AG09309 (cell line): ENCODE measurements at places on chromosomes 11 and 22.
A peak's percentile ranks its signal among the peaks of the same experiment; 100 is the strongest.

DNA sequence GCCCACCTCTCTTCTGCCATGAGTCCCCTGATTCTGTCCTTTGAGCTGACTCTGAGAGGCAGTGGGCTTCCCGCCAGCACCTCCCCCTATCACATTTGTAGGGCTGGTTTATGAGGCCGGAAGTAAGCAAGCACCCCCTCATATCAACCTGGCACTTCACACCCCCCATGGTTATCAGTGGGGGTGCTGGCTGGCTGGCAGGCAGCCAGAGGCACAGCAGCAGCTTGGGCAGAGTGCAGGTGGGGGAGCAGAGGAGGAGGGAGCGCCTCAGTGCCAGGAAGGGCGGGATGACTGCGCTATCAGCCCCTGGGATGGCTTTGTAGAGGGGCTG, 22.9 kb upstream of the CHRM4 start:
- DNase-seq = no peak

GRCh38 chr11:93542811-93543229, 371 bp downstream of the SMCO4 start:
- DNase-seq = no peak

DNA sequence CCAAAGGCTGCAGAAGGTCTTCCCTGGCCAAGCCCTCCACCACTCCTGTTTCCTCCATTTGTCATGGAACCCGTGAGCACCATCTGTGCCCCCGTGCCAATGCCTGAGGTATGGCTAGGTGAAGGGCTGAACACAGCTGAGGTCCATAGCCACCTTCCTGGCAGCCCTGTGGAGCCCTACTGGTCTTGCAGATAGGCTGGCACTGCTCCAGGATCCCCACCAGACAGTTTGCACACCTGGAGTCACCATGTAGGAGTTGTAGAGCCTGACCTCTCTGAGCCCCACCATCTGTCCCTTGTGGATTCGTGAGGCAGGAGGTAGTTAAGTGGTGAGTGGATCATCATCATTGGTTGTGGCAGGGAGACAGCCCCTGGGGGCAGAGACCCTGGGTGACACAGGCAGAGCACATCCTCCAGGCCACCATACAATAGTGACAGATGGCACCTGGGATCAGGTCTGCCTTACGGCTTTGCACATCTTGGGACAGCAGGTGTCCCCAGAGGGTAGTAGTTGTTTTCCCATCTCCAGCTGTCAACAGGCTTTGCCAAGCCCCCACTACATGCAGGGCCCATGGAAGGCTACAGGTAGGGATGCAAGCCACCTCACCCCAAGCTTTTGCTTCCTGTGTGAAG, 52.5 kb upstream of the SUSD2 start:
- DNase-seq = no peak

DNA sequence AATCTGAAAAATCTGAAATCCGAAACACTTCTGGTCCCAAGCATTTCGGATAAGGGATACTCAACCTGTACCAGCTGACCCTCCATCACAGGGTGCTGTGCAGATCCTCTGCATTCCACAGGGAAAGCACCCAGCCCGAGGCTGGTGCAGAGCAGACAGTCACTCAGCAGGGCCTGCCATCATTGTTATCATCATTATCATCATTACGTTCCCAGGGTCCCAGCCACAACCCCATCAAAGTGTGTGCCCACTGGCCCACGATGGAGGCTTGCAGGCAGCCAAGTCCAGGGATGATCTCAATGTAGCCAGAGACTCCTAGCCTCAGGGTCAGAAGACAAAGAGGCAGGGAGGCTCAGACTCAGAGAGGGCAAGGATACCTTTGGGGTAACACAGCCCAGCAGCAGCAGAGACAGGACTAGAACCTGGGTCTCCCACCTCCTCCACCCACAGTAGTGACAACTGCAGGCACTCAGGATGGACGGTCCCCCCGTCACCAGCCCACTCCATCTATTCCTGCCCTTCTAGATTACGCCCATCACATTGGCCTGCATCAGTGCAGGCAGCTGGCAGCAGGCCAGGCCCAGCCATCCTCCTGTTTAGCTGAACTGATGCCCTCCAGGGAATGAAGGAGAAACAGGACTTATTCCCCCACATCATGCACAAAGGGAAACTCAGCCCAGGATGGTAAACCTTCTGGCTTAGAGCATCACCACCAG, 10.3 kb downstream of the GAL3ST1 start:
- no peak for DNase-seq

GRCh38 chr11:45847911-45848316, 639 bp downstream of the CRY2 start:
- peak; percentile 25 for DNase-seq

DNA sequence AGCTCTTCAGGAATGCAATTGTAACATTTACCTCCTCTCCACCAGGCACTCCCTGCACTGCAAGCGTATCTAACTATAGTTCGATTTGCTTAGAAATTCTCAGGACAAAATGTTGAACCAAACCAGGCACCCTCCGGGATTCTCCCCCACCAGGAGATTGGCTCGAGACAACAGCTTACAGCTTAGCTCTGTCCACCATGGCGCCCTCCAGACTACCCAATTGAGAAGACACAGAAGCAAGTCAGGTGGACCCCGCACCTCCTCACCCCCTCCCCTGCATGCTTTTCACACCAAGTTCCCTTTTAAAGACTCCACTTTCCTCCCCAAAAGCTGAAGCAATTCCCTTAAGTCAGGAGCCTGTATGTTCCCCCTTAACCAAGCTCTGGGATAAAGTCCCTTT, 34.7 kb upstream of the RFPL3 start:
- DNase-seq = no peak

DNA sequence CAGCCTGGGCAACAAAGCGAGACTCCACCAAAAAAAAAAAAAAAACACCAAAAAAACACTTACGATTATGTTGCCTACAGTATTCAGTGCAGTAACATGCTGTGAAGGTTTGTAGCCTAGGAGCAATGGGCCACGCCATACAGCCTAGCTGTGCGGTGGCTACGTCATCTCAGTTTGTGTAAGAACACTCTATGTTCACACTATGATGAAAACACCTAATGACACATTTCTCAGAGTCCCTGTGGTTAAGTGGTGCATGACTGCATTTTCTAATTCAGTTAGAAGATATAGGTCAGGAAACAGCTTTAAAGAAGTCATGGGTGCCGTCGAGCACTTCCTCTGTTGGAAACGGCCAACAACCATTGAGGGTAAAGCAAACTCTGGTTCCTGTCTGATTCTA, 75.7 kb upstream of the ANO1 start:
- DNase-seq = no peak

- DNase-seq = no peak
Measured at GRCh38 chr11:86148345-86148747, 79.5 kb upstream of the PICALM start.

DNA sequence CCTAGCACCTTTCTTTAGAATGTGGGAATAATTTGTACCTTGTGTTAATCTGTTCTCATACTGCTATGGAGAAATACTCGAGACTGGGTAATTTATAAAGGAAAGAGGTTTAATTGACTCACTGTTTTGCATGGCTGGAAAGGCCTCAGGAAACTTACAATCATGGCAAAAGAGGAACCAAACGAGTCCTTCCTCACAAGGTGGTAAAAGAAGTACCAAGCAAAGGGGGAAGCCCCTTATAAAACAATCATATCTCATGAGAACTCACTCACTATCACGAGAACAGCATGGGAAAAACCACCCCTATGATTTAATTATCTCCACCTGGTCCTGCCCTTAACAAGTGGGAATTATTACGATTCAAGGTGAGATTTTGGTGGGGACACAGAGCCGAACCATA, 127.1 kb upstream of the ANO3 start:
- no peak for DNase-seq

DNA sequence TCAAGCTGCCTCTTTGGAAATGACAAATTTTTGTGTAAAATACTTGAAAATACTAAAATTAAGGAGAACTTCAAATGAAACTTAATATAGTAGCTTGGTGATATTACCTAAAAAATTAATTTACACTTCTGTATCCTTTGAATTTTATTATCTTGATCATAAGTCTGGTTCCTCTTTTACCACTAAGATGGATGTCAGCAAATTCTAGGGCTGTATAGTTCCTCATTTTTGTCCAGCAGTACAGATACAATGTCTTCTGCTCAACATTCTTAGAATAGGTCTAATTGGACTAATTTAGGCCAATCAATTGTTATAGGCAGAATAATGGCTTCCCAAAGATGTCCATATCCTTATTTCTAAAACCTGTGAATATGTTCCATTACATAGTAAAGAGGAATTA, 1298.0 kb upstream of the RAG2 start:
- DNase-seq = no peak
